Left hindlimb (tissue), 1 donor: ENCODE measurements at places on chromosomes 1 and 21.

GRCh38 chr21:44427241-44428120 is 27.8 kb upstream of the LRRC3 start:
- DNase-seq, result no peak

GRCh38 chr1:58586271-58586670 is 9.2 kb upstream of the TACSTD2 start:
- DNase-seq, result no peak

DNA sequence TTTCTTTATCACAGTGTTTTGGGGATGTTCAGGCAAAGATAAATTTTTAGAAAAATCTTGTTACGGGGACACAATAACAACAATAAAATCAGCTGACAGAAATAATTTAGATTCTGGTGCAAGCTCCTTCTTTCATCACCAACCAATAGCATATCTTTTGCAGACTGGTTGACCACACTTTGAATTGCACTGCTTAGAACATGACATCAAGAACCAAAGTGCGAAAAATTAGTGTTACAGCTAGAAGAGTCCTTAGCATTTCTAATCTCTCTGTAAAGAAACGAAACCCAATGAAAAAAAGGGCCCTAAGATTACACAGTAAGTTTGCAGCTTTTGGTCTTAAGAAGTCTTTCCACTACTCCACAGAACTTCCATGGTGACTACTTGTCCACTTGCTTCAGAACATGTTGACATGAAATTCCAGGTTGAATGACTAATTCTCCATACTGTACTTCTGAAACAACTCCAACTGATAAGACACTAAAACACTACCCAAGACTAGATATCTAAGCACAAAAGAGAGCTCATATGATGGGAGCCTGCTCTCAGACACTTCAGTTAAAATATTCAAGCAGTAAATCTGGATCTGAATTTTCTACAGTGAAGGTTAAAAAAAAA is 31.3 kb downstream of the XKR8 start:
- DNase-seq, result no peak

DNA sequence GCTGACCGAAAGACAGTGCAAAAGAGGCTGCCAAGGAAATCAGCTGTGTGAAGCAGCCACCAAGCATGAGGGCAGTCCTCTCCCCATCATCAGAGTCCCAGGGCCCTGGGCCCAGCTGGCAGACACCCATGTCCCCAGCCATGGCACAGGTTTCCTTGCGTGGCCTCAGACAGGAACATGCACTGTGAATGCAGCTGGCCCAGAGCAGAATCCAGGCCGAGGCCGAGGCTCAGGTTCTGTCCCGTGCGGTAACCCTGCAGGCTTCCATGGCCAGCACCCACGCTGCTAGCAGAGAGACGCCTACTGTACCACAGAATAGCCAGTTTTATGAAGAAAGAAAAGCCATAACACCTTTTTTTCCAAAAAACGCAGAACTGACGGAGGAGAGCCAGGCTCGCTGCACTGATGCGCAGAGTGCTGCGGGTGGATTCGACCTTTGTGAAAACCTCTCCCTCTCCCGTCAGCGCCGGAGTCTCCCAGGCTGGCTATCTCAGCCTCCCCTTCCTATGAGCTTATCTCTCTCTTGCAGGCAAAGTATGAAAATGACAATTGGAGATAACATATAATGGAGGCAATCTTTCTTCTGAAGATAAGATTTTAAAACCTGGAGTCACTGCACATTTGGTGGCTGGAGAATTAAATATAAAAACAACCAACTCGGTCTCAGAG is 106.6 kb downstream of the NPHP4 start:
- DNase-seq, result no peak

DNA sequence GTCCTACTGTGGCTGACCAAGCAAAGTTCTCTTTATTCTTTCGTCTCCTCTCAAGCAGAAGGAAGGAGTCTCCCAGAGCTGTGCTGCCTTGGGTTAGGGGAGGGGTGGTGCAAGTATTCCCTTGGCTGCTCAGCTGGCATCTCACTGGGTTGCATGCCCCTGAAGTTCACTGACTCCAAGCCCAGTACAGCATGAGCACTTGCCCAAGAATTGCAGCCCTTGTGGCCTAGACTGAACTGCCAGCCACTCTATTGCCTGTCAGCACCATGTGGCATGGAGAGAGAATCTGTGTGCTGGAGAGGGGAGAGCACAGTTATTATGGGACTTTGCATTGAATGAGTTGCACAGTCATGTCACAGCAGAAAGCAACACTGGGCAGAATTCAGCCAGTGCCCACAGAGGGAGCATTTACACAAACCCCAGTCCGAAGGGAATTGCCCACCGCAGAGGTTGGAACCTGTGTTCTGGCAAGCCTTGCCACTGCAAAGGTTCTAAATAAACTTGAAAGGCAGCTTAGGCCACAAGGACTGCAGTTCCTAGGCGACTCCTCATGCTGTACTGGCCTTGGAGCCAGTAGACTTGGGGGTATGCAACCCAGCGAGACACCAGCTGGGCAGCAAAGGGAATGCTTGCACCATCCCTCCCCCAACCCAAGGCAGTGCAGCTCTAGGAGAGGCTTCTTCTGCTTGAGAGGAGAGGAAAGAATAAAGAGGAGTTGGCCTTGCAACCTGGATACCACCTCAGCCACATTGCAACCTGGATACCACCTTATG is 28.8 kb downstream of the DR1 start:
- DNase-seq, result no peak

DNA sequence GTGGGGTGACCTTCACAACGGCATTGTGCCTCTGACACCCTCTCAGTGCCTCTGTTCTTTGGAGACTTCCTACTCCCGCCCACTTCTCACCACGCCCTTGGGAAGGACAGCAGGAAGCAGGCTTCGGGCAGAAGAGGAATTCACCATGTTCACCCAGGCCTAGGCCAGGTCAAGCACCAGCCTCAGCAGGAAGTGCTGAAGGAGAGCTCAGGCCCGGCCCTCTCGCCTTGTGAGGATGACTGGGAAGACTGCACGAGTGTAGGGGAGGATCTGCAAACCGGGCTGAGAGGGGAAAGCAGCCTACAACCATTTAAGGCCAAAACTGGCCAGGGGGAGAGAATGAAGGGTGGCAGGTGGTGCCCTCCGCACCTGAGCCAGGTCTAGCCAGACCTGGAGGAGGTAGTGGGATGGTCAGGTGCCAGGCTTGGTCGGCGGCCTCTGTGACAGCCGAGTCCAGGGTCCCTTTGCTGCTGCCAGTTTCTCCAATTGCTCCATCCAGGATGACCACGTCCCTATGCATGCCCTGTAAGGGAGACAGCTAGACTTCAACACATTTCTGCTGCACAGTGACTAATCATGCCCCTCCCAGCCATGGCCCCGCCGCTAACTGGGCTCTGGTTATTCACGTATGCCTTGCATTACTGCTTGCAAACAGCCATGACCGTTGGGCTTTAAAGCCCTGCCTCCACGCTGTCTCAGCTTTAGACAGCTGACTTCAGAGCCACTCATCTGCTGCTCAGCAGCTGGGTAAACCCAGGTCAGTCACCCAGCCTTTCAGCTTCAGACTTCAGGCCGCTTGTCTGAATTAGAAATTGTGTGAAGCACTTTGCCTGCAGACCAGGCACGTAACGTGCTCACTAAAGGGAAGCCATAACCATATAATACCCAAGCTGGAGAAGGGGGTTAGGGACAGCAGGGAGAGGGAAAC is 8.9 kb downstream of the MRTO4 start:
- DNase-seq, result no peak

DNA sequence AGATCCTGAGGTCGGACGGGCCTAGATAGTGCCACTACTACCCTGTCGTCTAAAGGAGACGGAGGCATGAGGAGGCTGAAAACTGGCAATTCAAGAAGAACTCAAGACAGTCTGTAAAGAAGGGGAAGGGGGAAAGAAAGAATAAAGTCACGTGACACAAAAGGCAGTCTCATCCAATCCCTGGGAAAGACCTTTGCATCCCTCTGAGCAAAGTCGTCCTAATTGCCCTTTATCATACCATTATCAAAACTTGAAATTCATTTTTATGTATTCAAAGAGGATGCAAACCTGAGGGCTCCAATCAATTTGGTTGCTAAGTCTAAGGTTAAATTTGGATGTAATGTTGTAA is 2.2 kb downstream of the DUSP10 start:
- DNase-seq, result no peak

- DNase-seq, result no peak
Observed at GRCh38 chr1:230299191-230300006, 126.7 kb downstream of the PGBD5 start.

DNA sequence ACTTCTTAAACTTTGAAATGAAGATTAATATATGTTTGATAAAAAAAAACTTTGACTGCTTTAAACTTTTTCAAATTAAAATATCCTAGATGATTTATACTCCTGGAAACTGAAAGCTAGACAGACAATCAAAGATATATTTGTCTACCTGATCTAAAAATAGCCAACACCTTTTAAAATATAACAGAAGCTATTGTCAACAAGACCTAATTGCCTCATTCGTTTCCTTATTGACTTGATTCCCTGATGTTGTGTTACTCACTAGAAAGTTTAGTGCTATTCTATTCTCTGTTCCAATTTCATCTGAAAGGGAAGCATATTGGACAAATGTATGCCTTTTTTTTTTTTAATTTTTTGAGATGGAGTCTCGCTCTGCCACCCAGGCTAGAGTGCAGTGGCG is 445.6 kb upstream of the ADAMTS5 start:
- DNase-seq, result no peak

GRCh38 chr1:194281376-194281775 is 1095.0 kb upstream of the B3GALT2 start:
- no peak for DNase-seq

- DNase-seq, result no peak
Observed at GRCh38 chr1:102241431-102242338, 245.0 kb upstream of the OLFM3 start.

DNA sequence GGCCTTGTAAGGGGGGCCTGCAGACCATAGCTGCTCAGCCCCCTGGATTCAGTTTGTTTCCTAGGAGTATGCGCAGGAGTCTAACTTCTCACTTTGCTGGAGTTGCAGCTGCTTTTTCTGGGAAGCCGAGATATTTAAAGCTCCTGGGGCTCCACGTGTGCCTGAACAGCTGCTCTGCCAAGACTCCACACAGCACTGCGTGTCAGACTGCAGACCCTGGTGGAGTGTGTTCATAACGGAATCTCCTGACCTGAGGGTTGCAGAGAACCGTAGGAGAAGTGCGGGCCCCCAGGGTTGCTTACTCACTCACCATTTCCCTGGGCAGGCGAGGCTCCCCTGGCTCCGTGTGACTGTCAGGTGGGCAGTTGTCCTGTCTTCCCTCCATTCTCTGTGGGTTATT is 474.3 kb upstream of the TMPRSS15 start:
- DNase-seq, result peak; percentile 63

- no peak for DNase-seq
Observed at GRCh38 chr1:94875794-94876193, 51.1 kb downstream of the CNN3 start.

DNA sequence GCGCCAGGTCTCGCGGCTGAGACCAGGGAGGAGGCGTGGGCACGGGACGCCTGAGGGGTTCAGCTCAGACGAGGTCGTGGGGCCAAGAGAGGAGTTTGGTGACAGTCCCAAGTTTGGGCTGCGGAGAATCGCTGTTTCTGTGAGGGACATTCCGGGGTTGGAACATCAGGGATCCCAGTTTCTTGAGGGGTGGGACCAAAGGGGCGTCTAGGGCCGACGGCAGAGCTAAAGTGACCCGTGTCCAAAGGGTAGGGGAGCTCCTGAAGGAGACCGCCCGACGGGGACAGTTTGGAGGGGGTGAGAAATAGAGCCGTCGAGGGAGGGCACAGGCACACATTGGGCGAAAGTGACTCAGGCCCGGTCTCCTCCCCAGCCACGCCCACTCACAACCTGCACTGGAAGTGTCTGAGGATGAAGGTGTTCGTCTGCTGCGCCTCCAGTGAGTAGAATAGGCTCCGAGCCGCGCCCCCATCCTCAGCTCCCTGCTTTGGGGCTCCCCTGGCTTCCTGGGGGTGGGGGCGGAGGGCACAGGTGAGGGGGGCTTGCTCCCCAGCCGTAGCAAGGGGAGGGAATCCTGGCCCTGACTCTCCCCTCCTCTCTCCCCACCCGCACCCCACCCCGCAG is 7.0 kb downstream of the EFNA3 start:
- DNase-seq, result peak; percentile 73

GRCh38 chr1:89609781-89610456 is 23.0 kb upstream of the LRRC8C start:
- DNase-seq, result no peak

DNA sequence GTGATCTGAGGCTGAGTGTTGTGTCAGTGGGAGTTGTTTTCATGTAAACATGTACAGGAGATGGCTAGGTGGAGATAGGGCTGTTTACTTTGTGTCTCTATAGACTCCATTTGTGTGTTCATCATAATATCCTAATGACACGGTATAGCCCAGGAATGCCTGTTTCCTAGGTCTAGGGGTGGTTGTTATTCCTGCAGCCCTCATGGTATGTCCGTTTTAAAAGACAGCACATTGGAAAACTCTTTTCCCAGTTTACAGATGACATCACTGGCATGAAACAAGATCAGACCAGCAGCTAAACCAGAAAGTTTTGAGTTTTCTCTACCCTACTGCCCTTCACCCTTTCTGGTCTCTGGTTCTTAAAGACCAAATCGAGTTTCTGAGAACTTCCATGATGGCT is 227.3 kb upstream of the TMEM51 start:
- DNase-seq, result no peak

DNA sequence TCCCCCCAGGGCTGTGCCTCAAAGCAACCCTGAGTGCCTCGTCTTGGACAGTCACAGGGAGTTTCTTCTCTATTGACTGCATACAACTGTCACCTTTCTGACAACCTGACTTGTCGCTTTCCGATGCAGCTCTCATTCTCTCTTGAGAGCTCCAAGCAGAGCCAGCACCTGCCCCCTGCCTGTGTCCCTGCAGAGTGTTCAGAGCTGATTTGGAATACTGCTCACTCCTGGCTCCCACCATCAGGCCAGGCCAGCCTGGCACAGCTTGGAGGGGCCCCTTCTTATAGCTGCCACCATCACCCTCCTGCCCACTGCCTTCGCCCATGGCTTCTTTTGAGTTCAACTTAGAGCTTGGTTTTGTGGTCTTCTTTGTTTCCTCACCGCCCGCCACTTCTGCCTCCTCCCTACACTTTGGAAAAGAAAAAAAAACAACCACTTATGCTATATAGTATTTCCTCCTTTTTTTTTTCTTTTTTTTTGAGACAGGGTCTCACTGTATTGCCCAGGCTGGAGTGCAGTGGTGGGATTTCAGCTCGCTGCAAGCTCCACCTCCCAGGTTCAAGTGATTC is 12.3 kb downstream of the NCF2 start:
- no peak for DNase-seq

- DNase-seq, result no peak
Observed at GRCh38 chr1:29555043-29555620, 318.8 kb downstream of the PTPRU start.

DNA sequence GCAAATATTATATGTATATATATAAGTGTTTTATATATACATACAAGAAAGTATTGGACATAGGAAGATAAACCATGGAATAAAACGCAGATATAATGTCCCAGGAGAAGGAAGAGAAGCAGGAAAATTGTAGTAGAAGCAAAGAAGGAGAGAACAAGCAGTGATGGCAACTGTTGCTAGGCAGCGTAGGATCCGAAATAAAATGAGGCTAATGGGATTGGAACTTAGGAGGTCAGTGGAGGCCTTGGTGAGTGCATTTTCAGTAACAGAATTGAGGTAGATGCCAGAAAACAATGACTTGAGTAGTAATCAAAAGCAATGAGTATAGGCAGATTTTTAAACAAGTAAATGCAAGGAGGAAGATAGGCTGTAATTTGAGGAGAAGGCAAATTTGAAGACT is 265.8 kb downstream of the LRRC7 start:
- no peak for DNase-seq

- no peak for DNase-seq
Observed at GRCh38 chr1:204094856-204095634, 22.1 kb downstream of the SOX13 start.
